Fibroblast of lung (primary cell): ENCODE measurements at places on chromosomes 3 and 15.

DNA sequence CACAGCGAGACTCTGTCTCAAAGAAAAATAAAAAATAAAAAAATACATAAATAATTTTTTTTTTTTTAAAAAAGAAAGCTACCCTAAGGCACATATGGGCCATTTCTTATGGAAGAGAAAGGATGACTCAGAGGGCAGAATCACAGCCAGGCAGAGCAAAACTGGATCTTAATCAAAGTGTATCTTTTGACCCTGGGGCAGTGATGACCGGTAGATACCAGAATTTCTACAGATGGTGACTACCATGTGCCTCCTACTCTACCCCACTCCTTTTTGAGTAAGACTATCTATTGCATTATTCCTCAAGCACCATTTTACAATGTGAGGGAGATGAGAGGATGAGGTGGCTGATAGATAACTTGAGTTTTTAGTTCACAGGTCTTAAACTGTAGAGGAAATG is 26.0 kb downstream of the TARS3 start:
- peaks cover 4% of the 10 kb centered on the region for H3K36me3 ChIP-seq
- no peak overlapping the region for H3K27ac ChIP-seq
- no peak for DNase-seq
- no peaks in the 10 kb centered on the region for H3K4me1 ChIP-seq

DNA sequence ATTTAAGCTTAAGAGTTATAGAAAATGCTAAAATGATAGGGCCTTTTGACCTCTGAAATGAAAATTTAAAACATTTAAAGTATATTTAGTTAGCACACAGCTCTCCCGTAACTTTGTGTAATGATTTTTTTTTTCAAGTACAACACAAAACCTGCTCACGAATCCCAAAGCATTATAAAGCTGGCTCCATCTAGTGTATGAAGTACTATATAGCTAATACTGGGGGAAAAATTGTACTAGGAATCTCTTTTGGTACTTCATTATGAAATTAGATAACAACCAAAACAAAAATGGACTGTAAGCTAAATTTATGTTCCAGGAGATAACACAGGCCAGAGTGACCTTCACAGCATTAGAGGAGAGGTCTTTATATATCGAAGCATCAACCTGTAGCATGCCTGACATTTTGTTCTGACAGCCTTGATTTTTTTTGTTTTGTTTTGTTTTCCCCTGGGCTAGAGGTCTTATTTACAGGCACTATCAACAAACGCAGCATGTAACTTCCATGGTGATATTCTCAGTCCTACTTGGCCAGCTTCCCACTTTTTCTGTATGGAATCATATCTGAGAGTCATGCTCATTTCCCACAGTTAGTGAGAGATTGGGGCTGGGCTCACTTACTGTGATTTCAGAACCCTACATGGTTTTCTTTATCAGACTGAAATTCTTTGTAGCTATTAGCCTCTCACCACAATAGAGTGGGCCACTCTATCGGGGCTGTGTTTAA is 116.3 kb downstream of the MITF start:
- DNase-seq = peak; percentile 37
- no peaks in the 10 kb centered on the region for H3K27me3 ChIP-seq
- H3K36me3 ChIP-seq = no peaks in the 10 kb centered on the region
- no peak overlapping the region for H3K27ac ChIP-seq
- H3K4me3 ChIP-seq = no peak overlapping the region
- H3K4me1 ChIP-seq = peaks cover 5% of the 10 kb centered on the region

GRCh38 chr15:80464951-80465625 is 60.9 kb downstream of the ARNT2 start:
- H3K36me3 ChIP-seq = no peaks in the 10 kb centered on the region
- H3K4me1 ChIP-seq = no peaks in the 10 kb centered on the region
- no peak for DNase-seq
- no peak overlapping the region for H3K27ac ChIP-seq
- no peak overlapping the region for H3K4me3 ChIP-seq
- no peaks in the 10 kb centered on the region for H3K27me3 ChIP-seq

- H3K4me1 ChIP-seq = no peaks in the 10 kb centered on the region
- no peaks in the 10 kb centered on the region for H3K36me3 ChIP-seq
- no peak for DNase-seq
- H3K4me3 ChIP-seq = no peak overlapping the region
These were observed 271.5 kb downstream of the EFHB start for GRCh38 chr3:19662486-19662885.
